Fibroblast of gingiva (primary cell): ENCODE measurements at places on chromosomes 7 and 10.
A peak's percentile ranks its signal among the peaks of the same experiment; 100 is the strongest.

DNA sequence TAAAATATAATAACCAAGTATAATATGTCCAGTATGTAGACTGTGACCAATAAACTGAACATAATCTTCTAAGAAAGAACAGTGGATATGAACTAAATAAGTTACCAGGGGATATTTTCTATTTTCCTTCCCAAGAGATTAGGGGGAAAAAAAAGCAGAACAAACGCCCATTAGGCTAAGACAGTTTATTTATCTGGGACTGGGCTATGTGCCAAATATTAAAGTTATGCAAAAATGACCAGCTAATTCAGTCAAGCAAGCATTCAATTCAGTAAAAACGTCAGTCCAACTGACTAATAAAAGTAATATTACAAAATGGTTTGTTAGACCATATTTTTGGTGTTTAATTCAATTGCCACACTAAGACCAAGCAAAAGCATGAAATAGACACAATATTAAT lies 122.2 kb downstream of the TSPAN12 start:
- DNase-seq: peak; percentile 68

GRCh38 chr7:34011696-34012095 lies 106.4 kb downstream of the BMPER start:
- DNase-seq: peak; percentile 50

GRCh38 chr7:122291189-122291588 lies 13.4 kb downstream of the FEZF1 start:
- no peak for DNase-seq

DNA sequence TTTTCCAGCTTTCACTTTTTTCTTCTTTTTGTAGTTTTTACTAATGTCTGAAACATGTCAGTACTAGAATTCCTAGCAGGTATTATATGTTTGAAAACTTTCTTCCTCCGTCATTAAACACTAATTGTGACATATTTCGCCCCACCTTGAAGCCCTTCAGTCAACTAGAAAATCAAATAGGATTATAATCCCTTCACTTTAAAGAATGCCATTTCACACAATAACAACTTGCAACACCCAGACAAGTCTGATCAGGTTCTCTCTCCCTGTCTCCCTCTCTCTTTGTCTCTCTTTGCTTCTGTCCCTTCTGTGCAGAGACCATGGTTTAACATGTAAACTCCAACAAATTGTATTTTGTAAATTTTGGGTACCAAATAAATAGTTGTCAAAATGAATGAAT lies 373.5 kb downstream of the SEMA3D start:
- no peak for DNase-seq

- DNase-seq: no peak
Measured at GRCh38 chr10:110751850-110752249, 107.7 kb downstream of the RBM20 start.

GRCh38 chr7:137097111-137097510 lies 228.7 kb downstream of the CHRM2 start:
- peak; percentile 12 for DNase-seq

GRCh38 chr7:106737202-106737562 lies 76.2 kb upstream of the CCDC71L start:
- DNase-seq: peak; percentile 51

- DNase-seq: no peak
Measured at GRCh38 chr7:41970941-41971340, 266.1 kb downstream of the GLI3 start.

GRCh38 chr10:62514079-62514693 lies 140.0 kb downstream of the ZNF365 start:
- no peak for DNase-seq

- no peak for DNase-seq
Measured at GRCh38 chr7:128035712-128036111, 4.5 kb upstream of the LRRC4 start.

GRCh38 chr7:54992871-54993475 lies 25.8 kb upstream of the EGFR start:
- DNase-seq: peak; percentile 48

DNA sequence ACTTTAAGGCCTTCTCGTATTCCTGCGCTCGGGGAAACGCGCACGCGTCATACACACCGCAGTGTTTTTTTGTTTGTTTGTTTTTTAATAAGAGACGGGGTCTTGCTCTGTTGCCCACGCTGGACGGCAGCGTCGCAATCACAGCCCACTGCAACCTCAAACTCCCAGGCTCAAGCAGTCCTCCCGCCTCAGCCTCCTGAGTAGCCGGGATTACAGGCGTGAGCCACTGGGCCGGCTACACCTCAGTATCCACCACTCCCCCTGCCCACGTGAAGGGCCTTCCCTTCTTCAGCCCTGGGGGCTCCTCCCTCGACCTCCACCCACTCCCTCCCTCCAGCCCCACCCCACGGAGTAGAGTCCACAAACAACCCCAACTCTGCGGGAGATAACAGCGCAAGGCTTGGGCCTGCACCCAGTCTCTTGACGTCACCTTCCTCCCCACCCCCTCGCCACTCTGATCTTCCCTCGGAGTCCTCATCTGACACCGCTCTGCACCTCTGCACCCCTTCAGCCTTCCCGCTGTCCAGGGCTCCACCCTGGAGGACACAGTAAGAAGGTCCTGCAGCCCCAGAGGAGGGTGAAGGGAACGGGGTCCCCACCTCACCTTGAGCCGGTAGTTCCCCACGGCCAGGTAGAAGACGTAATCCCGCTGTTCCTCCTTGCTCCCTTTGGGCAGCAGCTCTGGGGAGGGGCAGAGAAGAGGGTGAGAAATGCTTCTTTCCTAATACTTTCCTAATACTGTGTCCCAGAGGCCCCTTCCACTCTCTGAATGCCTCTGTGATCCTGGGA lies 2.8 kb upstream of the CLDN15 start:
- DNase-seq: no peak

DNA sequence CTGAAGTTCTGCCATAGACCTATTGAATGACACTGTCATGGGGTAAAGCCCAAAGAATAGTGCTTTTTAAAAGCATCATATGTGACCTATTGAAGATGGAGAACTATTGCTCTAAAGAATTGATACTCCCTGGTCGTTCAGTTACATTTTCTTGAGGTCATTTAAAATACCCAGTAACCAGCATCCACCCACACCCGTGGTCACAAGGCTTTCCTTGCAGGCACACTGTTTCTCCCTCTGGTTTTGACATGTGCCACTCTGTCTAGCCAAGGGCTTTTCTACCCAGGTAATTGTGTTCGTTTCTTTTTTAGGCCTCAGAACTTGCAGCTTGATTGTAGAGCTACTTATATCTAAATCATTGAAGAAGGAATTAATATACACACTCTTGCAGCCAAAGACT lies 68.3 kb upstream of the LYZL2 start:
- no peak for DNase-seq

DNA sequence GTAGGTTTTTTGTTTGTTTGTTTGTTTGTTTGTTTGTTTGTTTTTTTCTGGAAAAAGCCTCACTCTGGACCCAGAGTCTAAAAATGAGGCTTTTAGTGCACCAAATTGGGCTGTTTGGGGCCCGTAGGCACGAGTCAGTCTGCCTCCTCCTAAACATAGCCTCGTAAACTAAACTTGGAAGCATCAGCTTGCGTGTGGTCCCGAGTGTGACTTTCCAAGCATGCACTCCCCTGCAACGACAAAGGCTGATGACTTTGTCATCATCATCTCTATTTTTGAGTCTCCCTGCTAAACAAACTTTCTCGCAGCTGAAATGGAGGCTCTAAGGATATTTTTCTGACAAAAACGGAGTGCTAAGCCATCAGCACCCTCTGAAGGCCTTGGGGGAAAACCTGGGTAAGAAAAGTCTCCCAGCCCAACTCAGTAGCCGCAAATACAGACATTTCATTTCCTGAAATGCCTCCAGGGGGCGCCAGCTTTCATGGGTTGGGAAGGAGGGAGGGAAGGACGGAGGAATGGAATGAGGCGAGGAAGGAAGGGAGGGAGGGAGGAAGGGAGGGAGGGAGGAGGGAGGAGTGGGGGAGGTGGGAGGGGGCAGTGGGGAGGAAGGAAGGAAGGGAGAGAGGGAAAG lies 245.9 kb downstream of the KCNMA1 start:
- DNase-seq: peak; percentile 85

- DNase-seq: no peak
Measured at GRCh38 chr10:32104622-32105509, 48.6 kb upstream of the KIF5B start.

- DNase-seq: no peak
Measured at GRCh38 chr10:123640016-123640535, 26.1 kb upstream of the GPR26 start.

GRCh38 chr7:37174460-37174859 lies 274.2 kb downstream of the ELMO1 start:
- DNase-seq: no peak

GRCh38 chr10:116925056-116925455 lies 75.8 kb downstream of the ENO4 start:
- DNase-seq: no peak

GRCh38 chr7:150993511-150993910 lies 2.7 kb downstream of the NOS3 start:
- no peak for DNase-seq

DNA sequence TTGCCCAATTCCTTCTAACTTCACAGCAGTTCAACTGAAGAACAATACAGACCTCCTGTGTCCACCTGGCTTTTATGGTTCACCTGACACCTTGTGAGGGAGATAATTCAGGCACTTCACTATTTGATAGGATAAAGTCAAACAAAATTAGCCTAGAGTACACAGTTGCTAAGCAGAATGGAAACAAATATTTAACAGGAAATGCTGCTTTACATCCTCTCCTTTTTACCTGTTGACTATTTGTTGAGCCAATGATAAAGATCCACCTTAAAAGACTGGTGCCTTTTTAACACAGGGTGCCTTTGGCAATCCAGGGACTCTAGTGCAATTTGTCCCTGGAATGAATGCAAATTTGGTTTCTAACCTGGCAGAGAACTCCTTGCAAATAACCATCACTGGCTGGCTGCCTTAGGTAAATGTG lies 39.8 kb downstream of the ITPRID1 start:
- no peak for DNase-seq

- peak; percentile 86 for DNase-seq
Measured at GRCh38 chr10:73872190-73872710, 2.1 kb downstream of the CAMK2G start.

DNA sequence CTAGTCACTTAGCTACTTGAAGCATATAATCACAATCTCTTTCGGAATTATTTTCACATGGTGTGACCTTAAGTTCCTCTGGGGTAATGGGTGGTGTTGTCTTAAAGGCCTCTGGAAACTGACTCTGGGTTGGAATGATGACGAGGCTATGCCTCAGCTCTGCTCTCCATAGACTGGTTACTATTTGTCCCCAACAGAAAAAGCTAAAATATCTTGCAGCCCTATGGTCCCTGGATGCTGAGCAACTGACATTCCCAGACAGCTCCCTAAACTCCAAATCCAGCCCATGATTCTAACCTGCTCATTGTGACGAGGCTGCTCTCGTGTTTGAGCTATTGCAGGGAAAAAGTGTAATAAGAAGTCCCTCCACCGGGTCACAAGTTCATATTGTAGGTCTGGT lies 51.6 kb downstream of the HBP1 start:
- DNase-seq: no peak

GRCh38 chr7:13414661-13415107 lies 574.8 kb downstream of the ETV1 start:
- DNase-seq: no peak

GRCh38 chr7:105001652-105002184 lies 12.3 kb upstream of the KMT2E start:
- DNase-seq: no peak

GRCh38 chr10:15068802-15069201 lies 19.8 kb downstream of the ACBD7 start:
- DNase-seq: peak; percentile 73

GRCh38 chr10:15542817-15543216 lies 171.7 kb upstream of the FAM171A1 start:
- no peak for DNase-seq

GRCh38 chr10:82691211-82691610 lies 816.2 kb downstream of the NRG3 start:
- no peak for DNase-seq

DNA sequence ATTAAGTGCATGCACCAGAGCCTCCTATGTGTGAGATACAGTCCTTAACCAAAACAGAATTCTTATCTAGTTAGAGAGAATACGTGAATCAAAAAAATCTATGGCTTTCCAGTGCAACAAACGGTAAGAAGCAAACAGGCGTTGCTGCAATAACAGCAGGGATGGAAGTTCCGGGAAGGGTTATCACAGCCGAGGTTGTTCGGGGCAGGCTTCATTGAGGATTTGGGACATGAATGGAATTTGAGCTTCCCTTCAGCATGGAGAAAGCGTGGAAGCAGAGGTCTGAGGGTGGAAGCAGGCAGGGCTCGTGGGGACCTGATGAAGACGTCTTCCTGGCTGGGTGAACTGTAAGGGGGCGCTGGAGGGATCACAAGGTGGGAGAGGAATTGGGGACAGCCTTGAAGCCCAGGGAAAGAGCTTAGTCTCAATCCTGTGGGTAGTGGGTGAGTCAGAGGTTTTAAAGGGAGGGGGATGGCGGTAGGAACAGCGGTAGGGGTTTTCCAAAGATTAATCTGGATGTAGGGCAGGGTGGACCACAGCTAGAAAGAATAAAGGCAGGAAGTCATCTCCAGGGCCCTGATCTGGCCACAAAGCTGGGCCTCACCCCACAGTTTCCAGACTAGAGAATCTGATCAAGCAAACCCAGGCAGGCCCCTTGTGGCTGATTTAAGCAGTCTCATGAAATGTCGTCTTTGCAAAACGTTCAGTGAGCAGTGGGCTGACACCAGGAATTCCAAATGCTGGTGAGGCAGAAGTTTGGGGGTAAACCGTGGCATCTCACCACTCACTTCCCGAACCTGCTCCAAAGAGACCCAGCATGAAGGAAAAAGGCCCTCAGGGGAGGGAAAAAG lies 65.1 kb downstream of the CALML3 start:
- DNase-seq: no peak

DNA sequence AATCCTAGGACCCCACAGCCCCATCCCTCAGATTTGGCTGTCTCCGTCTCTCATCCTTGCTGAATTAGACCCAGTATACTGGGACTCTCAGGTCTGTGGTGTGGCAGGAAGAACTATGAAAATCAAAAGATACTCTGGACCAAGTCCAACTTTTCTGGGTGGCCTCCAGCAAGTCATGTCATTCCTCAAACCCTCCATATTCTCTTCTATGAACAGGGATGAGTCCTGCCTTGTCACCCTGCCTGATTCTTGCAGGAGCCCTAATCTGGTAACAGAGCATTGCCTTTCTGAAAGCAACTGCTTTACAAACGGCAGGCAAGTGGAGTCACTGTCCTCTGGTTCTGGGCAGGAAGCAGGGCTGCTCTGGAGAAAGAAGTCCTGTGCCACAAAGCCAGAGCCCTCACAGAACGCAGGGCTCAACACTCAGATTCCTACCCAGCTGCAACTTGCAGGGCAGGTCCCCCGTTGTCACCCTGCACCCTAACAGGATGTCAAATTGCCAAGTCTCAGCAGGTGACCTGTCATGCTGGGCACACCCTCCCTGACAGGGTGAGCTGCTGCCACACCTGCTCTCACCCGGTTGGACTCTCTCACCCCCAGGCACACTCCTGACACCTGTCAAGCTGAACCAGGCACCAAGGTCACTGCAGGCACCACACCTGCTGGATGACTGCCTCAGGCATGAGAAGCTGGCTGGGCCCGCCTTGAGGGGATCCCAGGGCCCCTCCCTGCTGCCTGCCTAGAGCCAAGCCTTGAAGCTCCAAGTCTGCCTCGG lies 227.7 kb downstream of the KCNMA1 start:
- DNase-seq: no peak

GRCh38 chr7:109964780-109965179 lies 1126.1 kb upstream of the LRRN3 start:
- no peak for DNase-seq

- DNase-seq: no peak
Measured at GRCh38 chr7:27148031-27148755, 619 bp upstream of the HOXA6 start.
